ENCODE measurements at places on chromosomes 16 and 17.

DNA sequence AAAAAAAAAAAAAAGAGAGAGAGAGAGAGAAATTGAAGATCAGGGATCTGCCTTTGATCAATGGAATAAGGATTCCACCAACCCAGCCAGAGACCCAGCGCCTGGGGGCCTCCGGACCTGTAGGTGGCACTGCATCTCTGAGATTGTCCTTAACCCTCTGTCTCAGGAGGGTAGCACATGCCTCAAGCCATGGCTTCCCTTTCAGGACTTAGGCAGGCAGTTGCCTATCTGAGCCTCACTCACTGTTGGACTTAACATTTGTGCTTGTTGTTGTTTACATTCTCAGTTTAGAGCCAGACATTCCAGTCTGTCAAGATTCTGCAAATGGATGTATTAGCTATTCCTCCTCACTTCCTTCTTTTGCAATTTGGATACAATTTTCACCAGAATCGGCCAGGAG lies 5.1 kb upstream of the SCNN1B start:
- DNase-seq, result no peak

GRCh38 chr16:81945665-81946064 lies 65.6 kb downstream of the SDR42E1 start:
- DNase-seq, result peak; percentile 24

GRCh38 chr16:47143677-47144558 lies at the start of gene NETO2:
NETO2 (minus strand) TSS chr16:47143945; CDS start chr16:47143612, 333 bp downstream.
- peak; percentile 66 for DNase-seq

DNA sequence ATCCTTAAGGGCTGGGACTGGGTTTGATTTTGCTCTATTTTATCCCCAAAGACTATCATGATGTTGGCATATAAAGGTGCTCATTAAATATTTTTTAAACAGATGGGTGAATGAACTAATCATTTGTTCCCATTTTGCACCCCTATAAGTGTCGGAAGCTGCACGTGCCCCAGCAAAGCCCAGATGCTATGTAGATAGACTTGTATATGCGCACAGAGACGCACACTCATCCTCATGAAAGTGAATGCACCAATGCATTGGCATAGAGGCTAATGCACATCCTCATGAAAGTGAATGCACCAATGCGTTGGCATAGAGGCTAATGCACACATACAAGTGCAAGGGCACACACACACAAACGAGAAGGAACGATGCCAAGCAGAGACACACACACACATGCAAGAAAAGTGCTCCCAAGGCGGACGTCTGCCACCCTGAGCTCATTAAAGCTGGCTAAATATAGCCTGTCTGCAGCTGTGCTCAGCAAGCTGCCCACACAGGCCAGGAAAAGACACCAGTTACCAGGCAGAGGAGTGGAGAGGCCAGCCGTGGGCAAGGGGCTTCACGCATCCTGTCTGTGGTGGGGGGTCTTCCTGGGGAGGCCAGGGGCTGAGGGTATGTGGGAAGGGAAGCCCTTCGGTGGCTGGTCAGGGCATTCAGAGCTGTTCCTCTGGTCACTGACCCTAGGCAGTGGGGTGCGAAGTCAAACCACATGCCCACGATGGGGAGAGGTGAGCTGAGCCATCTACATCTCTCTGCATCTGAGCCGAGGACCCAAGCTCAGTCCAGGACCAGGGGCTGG lies 52.6 kb downstream of the PIMREG start:
- DNase-seq, result no peak

GRCh38 chr17:82098939-82099763 lies 1.1 kb upstream of the FASN start:
- no peak for DNase-seq

DNA sequence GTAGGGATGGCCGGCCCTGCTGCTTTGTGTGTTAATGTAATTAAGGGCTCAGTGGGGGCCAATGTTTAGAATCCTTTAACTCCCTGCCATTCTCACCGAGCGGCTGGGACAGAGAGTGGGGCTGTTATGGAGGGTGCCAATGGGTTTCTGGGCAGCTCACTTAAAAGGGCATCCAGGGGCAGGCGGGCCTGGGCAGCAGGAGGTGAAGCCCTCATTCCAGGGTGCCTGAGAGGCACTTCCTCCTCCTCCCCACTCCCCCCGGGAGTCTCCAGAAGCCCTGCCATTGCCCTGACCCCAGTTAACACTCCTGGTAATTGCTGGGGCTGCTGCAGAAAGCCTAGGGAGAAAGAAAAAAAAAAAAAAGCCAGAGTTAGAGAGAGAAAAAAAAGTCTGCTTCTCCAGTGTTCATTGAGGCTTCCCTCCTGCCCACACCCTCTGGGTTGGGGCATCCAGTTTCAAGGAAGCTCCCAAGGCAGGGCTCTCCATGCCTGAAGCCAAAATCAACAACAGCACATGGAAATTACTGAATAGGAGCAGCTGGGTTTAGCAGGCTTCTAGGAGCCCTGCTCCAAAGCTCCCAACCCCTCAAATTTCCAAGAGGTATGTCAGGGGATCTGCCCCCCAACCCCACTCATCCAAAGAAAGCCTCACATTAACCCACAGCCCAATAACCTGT lies 28.0 kb downstream of the CUEDC1 start:
- DNase-seq, result peak; percentile 54

DNA sequence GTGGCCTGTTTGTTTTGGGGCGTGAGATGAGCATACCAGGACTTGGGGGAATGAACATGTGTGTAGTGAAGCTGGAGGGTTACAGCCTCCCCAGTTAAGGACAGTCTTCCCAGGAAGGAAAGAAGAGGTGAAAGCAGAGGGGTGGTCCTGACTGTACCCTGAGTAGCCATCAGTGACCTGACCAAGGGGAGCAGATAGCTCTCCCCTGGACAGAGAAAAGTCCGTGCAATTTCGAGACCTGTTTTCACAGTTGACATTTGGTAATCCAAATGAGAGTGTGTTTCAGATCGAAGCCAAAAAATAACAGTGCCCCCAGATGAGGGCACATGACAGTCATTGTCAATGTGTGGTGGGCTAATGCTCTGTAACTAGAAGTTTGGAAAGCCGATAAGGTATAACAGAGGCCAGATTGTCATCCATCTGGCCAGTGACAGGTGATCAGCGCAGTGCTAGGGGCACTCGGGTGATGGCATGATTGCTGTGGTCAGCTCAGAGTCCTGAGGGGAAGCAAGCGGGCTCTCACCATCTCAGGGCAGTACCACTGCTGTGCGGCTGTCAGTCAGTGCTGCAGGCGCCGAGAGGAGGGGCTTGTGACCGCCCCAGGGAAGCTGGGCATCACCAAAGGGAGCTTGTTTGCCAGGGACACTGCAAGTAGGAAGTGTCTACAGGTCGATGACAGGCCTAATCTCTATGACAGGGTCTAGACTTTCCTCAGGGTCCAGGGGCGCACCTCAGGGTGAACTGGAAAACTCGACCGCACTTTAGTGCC lies 1.1 kb upstream of the NME2 start:
- no peak for DNase-seq

- DNase-seq, result no peak
Measured at GRCh38 chr17:77036841-77037381, 103.9 kb upstream of the SEC14L1 start.

DNA sequence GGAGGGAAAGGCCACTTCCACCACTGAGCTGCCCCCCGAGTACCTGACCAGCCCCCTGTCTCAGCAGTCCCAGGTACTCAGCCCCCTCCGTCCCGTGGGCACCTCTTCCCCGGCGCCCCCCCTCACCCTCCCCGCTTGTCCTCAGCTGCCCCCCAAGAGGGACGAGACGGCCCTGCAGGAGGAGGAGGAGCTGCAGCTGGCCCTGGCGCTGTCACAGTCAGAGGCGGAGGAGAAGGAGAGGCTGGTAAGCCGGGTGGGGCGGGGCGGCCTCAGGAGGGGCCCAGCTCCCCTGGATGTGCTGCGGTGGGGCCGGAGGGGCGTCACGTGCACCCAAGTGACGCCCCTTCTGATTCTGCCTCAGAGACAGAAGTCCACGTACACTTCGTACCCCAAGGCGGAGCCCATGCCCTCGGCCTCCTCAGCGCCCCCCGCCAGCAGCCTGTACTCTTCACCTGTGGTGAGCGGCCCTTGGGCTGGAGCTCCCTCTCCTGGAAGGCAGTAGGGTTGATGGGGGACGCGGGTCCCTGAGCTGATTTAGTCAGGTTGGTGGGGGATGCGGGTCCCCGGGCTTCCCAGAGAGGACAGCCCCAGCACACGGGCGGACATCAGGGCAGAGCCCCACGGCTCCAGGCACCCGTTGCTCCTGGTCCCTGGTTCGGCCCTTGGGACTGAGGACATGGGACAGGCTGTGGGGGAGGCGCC lies 9.5 kb upstream of the MRPL12 start:
- no peak for DNase-seq

- no peak for DNase-seq
Measured at GRCh38 chr17:43928609-43929008, 13.7 kb downstream of the PPY start.

GRCh38 chr17:17729620-17730249 lies 48.5 kb downstream of the RAI1 start:
- no peak for DNase-seq

GRCh38 chr16:80924372-80924978 lies 82.2 kb downstream of the CMC2 start:
- DNase-seq, result peak; percentile 61

GRCh38 chr16:70364399-70364798 lies 17.7 kb downstream of the DDX19A start:
- no peak for DNase-seq

- no peak for DNase-seq
Measured at GRCh38 chr17:6573982-6574686, 17.8 kb upstream of the PITPNM3 start.

DNA sequence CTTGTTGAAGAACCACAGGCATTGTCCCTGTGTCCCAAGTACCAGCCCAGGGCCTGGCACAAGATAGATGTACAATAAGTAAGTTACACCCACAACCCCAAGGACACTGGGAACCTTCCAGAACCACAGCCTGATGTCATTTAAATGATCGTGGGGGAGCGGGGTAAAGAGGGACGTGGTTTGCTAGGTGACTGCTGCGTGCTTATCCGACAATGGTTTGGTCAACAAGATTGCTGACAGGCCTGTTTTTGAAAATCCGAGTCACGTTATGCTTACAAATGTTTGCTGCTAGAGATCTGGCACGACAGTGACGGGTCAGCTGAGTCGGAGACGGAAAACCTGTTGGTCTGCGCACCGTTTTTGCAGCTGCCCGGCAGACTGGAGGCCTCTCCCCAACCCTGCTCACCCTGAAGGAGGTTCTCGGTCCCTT lies 22.8 kb downstream of the COTL1 start:
- DNase-seq, result no peak

DNA sequence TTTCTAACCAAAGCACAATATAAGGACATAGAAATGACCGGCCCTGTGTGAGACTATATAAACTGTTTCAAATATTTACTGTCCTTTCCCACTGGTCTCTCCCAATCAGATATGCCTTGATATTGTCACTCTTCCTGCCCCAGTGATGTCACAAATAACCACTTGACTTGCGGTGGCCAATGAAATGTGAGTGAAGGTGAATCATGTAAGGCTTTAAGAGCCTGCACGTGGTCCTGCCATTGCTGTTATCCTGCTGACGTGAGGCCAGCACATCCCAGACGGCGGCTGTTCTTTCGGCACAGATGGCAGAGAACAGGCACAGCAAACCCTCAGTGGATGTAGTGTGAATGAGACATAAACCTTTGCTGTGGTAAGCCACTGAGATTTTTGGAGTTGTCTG lies 5.4 kb upstream of the KLHL11 start:
- DNase-seq, result no peak

GRCh38 chr16:86075488-86075785 lies 176.5 kb downstream of the IRF8 start:
- DNase-seq, result peak; percentile 22

DNA sequence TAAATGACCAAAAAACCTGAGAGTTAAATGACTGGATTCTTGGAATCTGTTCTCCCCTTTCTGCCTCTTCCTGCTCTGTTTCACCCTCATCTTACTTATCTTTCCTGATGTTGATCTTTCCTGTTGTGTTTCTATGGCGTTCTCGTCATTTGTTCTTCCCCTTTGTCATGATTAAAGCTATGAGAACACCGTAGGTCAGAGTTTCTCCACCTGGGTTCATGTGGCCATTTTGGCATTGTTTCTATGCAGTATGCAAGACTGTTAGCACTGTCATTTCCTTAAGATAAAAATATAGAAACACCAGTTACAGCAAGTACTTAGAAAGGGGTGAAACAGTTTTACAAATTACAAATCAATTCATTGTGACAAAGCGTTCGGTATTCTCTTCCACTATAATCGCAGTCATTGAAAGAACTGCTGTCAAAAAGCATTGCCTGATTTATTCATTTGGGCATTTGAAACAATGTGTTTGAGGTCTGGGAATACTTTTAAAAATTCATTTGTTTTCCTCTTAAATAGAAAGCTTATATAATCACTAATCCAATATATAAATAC lies 166.0 kb downstream of the PHKB start:
- no peak for DNase-seq

DNA sequence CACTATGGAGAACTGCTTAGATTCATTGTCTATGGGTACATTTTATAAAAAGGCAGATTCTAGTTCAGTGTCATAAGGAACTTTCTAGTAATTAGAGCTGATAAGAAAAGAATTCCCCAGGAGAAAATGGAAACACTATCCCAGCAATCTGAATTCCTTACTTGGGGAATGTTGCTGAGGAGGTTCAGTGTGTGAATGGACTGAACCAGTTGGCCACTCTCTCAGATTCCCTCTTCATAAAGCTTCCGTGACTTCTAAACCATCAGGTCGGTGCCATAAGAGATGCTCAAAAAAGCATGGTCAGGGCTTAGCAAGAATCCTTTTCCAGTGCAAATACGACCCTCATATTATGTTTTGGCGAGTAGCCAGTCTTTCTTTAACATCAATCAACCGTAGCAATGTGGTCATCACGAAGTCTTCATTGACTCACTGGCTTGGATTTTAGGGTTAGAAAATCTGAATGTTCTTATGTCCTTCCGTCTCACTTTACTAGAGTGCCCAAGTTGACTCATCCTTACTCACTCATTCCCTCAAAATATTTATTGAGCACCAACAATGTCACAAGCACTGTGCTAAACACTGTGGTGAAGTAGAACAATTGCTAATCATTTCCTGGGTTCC lies 102.7 kb upstream of the HLF start:
- DNase-seq, result peak; percentile 93

- DNase-seq, result peak; percentile 68
Measured at GRCh38 chr17:31696184-31696602, 162.9 kb downstream of the COPRS start.

GRCh38 chr17:19262650-19263631 lies 25.8 kb downstream of the EPN2 start:
- peak; percentile 81 for DNase-seq
